ENCODE measurements at places on chromosomes 16 and 17.

DNA sequence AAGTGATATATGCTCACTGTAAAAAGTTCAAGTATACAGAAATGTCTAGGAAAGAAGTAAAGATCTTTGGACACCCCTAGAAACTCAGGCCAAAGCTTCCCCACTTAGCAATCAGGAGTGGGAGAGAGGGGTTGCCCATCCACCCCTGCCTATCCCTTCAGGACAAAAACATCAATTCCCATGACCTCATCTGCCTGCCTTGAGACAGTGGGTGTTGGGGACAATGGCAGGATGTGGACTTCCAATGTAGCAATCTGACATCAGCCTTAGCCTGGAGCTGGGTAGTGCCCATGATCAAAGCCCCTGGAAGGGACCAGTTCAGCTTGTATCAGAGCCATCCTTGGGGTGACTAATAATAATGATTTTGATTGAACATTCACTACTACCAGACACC is 18.1 kb downstream of the ITPRIPL2 start:
- DNase-seq = no peak

DNA sequence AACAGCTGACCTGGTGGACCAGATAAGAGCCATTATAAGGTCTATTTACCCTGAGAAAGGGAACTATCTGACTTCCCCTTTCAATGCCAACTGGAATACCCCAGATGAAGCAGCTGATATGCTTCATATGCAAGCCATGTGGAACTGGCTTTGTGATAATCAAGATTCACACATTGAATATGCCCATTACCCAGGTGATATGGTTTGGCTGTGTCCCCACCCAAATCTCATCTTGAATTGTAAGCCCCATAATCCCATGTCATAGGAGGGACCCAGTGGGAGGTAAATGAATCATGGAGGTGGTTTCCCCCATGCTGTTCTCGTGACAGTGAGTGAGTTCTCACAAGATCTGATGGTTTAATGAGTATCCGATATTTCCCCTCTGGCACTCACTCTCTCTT is 42.1 kb downstream of the IKZF3 start:
- peak; percentile 36 for DNase-seq

- DNase-seq = no peak
These were observed 150.3 kb upstream of the AXIN2 start for GRCh38 chr17:65711671-65712276.

GRCh38 chr16:82059161-82059982 is 24.3 kb downstream of the HSD17B2 start:
- DNase-seq = no peak
